ENCODE measurements at places on chromosomes 2 and 18.

DNA sequence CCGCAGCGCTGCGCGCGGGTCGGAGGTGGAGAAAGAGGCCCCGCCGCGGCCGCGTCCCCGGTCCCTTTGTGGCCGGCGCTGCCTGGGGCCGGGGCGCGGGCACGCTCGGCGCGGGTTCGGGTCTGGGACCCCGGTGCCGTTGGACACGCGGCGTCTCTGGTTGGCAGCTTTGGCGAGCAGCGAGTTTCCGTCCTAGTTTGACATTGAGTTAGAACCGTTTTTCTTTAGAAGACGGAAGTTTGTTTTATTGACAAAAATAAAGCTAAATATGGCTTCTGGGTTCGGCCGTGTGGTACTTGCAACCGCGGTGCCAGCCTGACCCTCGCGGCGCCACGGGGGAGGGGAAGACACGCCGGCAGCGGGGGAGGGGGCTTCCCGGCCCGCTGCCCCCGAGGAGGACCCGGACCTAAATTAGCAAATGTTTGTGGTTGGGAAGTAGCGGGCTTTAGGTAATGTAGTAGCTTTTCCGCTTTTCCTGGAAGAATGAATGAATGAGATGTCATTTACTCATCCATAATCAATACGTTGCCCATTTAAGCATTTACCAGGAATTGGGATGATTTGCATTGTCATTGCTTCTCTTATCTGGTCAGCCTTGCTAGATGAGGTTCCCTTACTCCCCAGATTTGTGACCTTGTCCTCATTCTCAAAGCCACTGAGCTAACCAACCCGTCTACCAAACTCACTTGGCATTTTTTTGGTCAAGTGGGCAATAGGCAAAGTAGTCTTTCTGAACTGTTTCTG lies 530 bp downstream of the GALNT1 start:
- no peak for DNase-seq

- no peak for DNase-seq
These were observed 91.1 kb downstream of the MAP4K4 start for GRCh38 chr2:101788565-101788964.

DNA sequence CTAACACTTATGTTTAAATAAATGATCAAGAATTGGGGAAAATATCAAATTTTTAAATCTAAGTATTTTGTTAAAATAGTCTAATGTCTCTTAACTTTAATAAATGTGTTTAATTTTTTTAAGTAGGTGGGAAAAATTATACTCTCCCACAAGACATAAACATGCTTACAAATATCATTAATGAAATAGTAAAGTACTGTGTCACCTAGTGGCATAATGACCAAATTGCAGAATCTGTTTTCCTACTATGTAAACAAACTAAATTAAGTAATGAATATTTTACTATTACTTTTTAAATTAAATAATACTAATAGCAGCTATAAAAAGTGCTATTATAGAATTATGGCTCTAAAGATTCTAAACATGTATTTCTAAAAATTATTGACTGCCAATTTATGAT lies 52.0 kb upstream of the CHAC2 start:
- no peak for DNase-seq

DNA sequence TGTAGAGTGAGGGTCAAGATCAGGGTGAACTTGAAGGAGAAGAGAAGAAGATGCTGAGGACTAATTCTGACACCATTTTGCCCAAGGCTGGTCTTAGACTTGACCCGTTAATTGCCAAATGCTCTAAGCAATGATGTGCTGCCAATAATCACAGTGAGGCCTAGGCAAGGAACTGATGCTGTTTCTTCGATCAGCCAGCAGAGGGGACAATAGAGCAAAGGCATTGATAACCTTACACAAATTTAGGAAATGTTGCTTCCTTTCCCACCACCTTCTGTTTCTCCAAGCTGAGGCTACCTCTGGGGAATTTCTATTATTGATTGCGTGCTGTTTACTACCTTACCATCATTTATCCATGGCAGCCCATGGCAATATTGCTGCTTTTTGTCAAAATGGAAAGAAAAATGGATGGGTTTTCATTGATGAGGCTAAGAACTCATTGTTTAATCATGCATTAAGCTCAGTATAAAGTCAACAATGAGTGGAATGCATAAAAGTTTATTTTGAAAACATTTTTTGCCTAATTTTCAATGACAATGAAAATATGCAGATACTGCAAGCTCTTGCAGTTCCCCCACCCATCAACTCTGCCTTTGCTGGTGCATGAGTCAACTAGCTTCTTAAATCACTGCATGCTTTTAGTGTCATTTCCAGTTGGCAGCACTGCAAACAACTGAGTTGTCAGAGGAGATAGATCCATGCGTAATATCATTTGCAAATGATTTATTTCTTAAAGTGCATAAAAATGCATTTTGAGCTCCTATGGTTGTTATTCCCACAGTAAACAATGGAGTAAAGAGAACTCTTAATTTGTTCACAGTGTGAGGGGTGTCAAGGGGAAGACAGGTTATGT lies 116.4 kb upstream of the NYAP2 start:
- peak; percentile 51 for DNase-seq

- DNase-seq, result peak; percentile 89
These were observed 85.1 kb upstream of the ATL2 start for GRCh38 chr2:38462121-38462661.

GRCh38 chr18:75063196-75063595 lies 145.7 kb downstream of the PTGR3 start:
- DNase-seq, result no peak

GRCh38 chr2:197885587-197885986 lies 81.2 kb downstream of the PLCL1 start:
- DNase-seq, result no peak

DNA sequence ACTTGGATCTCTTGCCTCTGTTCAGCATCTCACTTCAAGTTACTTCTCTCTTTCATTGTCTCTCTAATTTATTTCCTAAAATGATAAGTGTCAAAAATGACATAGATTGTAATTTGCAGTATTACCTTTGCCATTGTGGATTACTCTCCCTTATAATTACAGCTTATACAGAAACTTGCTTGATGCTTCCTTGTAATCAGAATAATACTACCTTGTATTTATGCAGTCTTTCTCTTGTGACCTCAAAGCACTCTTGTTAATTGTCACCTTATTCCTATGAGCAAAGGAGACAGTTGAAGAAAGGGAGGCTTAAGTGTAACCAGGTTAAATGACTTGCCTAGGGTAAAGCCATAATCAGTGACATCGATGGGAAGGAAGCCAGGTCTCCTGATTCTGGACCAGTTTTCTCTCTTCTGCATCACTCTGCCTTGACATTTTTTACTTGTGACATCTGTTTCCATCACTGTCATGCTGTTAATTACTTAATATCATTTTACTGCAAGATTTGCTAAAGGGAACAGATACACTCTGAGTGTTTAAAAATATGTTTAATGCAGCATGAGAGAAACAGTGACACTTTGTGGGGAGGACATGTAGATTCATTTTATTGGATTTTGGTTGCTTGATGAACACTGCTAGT lies 388.6 kb downstream of the PARD3B start:
- no peak for DNase-seq

DNA sequence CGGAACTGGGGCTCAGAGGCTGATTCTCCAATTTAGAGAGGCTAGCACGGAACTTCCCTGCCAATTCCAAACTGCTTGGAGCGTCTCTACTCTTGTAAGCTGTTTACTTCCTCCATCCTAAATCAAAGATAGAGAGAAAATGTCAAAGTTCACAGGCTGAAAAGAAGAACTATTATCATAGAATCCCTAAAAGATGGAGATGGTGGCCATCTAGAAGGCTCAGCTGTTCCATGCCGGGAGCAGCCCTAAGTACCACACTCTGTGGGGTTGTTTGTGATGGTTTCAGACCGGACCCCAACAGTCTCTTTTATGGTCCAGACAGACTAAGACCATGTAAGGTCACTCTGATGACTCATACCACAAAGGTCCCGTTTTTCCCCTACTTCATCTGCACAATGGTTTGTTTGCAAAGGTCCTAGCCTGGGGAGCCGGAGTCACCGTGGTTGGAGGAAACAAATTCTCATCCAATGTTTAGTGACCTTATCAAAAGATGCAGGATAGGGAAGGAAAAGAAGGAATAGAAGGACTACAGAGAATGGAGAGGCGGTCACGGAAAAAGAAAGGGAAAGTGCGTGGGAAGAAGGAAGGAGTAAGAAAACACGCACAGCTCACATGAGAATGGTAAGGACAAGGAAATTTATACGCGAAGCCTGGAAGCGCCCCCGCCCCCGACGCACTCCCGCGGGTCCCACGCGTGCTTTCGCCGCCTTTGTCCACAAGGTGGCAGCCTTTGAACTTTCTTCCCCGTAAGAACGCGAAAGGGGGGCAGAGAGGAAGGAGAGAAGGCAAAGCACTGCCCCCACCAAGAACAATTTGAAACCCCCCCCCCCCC lies 453 bp upstream of the ANTXR1 start:
- peak; percentile 88 for DNase-seq

DNA sequence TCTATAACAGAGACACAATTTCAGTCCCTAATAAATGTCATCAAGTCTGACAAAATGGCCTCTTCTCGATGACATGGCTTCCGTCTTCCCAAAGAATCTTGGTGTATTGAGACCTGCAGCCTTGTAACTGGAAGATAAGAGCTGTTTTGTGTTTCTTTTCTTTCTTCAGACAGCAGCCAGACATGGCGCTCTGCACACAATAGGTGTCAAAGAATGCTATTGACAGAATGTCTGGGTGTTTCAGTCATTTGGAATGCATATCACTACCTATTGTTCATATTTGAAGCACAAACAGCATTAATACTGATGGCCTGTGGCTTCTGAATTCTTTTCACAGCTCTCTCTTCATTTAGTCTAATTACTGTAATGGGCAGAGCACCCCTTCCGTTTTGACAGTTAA lies 344.8 kb downstream of the RPRM start:
- no peak for DNase-seq
